ENCODE measurements at places on chromosomes 12 and 14.

- no peak for DNase-seq
Observed at GRCh38 chr12:12195081-12195480, 71.8 kb downstream of the LRP6 start.

- DNase-seq = no peak
Observed at GRCh38 chr12:65335021-65335714, 56.7 kb downstream of the MSRB3 start.

- DNase-seq = no peak
Observed at GRCh38 chr14:75088153-75088552, 18.7 kb downstream of the ZC2HC1C start.

GRCh38 chr12:107488666-107489065 is 196.9 kb upstream of the PWP1 start:
- no peak for DNase-seq

DNA sequence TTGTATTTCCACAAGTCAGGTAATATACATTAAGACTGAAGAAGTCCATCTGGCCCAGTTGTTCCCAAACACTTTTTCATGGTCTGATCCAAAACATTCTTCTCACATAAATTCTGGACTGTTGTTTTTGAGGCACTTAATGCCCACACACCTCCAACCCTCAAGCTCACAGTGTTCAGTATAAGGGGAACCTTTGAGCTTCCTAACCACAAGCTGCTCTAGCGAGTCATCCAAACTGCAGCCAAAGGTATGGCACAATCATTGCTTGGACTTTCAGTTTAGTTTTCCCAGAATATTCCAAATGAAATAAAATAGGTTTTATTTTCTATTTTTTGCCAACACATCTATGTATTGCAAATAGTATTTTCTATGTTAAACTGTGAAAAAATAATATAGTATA is 103.0 kb downstream of the PUS7L start:
- DNase-seq = no peak

DNA sequence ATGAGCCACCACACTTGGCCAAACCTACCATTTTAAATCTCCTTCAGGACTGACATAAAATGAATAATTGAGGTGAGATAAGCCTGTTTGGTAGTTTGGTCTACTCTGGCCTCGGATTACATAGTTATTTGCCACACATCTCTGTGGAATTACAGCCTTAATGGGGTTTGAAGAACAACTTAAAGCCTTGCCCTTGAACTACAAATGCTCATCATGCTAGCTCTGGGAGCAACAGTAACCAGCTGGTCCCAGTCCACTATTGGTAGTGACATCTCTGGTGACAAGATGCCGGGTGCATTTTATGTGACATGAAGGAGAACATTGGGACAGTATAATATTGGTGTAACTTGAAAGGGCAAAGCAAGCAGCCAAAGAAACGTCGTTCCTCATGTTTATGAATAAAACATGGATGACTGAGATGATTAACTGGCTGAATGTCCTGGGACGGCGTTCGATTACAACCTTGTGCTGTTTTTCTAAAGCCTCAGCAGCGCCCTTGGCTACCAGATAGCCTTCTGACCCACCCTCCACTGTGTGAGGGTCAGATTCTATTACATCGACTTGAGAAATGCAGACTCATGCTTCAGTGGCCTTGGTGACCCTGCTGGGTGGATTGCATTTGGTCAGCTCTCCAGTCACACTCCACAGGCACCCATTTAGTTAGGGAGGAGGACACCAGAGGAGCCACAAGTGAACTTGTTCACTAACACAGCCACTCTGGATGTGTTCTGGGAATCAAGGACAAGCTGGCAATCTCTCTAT is 41.5 kb downstream of the BEST3 start:
- DNase-seq = no peak

GRCh38 chr12:56670836-56671235 is 17.2 kb downstream of the PTGES3 start:
- no peak for DNase-seq

DNA sequence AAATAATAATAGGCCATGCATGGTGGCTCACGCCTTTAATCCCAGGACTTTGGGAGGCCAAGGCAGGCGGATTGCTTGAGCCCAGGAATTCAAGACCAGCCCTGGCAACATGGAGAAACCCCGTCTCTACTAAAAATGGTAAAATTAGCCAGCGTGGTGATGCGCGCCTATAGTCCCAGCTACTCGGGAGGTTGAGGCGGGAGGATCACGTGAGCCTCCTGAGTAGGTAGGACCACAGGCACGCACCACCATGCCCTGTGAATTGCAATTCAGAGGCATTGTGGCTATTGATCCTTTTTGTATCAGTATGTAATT is 2.3 kb downstream of the ARHGDIB start:
- no peak for DNase-seq

DNA sequence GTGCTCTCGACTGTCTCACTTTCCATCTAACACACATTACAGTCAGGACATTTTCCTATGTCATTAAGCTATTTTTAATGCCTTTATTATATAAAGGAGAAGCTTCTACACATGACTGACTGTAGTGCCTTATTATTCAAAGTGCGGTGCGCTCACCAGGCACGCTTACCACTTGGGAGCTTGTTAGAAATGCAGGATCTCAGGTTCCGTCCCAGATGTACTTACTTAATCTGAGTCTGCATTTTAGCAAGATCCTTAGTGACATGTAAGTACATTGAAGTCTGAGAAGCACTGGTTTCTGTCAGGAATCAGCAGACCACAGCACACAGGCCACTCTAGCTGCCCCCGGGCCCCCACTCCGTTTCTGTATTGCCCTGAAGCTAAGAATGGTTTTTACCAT is 44.7 kb upstream of the MDM1 start:
- no peak for DNase-seq

GRCh38 chr14:24145690-24146452 is 539 bp downstream of the PSME2 start:
- no peak for DNase-seq

GRCh38 chr14:28284546-28285300 is 481.9 kb upstream of the FOXG1 start:
- DNase-seq = no peak

DNA sequence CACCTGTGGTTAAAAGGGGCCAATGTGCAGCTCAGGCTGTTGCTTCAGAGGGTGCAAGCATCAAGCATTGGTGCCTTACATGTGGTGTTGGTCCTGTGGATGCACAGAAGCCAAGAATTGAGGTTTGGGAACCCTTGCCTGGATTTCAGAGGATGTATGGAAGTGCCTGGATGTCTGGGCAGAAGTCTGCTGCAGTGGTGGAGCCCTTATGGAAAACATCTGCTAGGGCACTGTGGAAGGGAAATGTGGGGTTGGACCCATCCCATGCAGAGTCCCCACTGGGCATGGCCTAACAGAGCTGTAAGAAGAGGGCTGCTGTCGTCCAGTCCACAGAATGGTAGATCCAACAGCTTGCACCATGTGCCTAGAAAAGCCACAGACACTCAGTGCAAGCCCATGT is 36.6 kb downstream of the PCNX1 start:
- DNase-seq = no peak

- DNase-seq = no peak
Observed at GRCh38 chr12:56884421-56884820, 49.8 kb downstream of the SDR9C7 start.

DNA sequence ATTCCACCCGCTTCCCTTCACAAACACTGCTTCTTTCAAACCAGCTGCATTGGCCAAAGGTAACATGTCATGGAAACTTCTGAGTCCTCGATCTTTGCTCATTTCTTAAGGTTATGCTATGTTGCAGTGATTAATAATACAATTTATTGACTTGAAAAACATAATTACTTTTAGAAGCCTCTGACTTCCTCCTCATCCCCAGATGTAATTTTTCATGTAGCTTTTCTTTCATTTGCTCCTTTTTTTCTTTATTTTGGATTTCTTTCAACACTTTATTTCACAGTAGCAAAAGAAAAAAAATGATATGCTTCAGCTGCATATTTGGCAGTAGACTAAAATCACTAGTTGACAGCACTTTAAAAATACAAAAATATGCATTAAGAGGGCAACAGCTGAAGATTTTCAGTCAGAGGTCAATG is 116.2 kb downstream of the LRRIQ1 start:
- no peak for DNase-seq

- DNase-seq = no peak
Observed at GRCh38 chr12:57103856-57104255, 7.3 kb downstream of the STAT6 start.

GRCh38 chr14:61695695-61696527 is 598 bp downstream of the HIF1A start:
- DNase-seq = peak; percentile 39

DNA sequence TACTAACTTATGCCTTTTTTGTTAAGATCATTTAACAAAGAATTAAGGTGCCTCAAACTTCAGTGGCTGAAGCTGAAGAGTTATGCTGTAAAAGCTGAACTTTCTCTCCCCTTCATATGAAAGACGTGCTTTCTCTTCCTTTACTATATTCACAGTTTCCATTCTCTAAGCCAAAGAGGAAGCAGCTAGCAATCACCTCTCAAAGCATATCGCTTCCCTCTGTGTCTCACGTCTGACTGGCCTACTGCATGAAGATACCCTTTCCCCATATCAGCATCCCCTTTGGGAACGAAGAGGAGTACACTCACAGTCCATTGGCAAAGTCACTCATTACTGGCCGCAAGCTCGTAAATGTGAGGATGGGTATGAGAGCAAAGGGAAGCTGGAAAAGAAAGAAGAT is 34.9 kb downstream of the SLC11A2 start:
- no peak for DNase-seq

- no peak for DNase-seq
Observed at GRCh38 chr14:102321456-102322422, 2.2 kb downstream of the ZNF839 start.

DNA sequence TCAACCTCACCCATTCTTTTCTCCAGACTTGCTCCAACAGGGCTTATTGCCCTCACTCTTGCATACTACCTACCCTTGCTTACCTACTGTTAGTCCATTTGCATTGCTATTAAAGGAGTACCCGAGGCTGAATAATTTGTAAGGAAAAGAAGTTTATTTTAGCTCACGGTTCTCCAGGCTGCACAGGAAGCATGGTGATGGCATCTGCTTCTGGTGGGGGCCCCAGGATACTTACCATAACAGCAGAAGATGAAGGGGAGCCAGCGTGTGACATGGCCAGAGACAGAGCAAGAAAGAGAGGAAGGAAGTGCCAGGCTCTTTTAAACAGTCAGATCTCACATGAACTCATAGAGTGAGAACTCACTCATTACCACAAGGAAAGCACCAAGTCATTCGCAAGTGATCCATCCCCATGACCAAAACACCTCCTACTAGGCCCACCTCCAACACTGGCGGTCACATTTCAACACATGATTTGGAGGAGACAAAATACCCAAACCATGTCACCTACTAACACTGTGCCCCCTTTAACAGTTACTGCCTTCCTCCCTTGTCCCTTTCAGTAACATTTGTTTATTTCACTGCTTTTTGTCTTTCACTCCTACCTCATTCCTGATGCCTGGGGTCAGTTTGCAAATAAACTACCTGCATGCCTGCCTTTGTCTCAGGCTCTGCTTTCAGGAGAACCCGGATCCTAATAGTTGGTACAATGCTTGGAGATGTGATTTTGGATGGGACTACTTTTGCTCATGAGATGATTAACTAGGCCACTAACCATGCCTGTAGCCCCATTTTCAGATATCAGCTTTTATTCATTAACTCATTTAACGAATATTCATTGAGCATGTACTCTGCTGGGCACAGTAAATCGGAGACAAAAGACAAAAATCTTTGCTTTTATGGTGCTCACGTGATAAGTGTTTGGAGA is 41.6 kb upstream of the CSRP2 start:
- DNase-seq = no peak

DNA sequence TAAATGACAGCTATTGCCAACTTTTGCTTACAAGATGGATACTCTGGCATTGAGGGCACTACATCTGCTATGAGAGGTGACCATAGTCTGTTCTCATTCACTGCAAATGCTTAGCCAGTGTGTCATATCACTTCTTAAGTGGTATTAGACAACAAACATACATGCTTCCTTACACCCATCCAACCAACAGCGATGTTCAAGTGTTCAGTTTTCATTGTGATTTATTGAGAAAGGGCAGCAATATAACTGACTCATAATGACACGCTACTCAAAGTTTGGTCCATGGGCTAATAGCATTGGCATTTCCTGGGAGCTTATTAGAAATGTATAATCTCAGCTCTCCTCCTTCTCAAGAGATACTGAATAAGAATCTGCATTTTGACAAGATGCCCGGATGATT is 181.7 kb downstream of the NPAS3 start:
- DNase-seq = no peak

DNA sequence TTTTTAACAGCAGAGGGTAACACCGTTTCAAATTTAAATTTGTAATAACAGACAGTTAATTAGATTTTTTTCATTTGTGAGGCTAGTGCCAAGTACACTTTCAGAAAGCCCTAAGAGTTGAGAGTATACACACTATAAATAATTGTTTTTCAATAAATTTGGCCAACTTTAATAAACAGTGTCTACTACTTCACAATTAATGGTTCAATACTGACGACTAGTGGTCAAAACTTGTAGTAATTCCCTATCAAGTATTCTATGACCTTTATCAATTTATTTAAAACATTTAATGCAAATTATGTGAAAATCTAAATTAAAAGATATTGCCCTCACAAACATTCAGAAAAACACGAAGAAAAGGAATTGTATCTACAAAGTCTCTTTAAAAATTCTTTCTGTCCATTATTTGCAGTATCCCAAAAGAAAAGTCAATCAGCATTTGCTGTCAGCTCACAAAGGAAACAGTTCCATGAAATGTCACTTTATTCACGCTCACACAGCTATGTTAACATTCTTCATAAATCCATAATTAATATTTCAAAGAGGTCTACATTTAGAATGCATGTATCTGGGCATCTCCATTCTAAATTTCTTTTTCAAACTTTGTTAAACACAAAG is 91.2 kb downstream of the CEP128 start:
- no peak for DNase-seq

All from stimulated activated CD4-positive, alpha-beta T cell treated with anti-CD3 and anti-CD28 coated beads, TNF-alpha, amount 100 ng/mL, for 48 hours (primary cell).